ENCODE measurements at places on chromosomes 1 and 21. TPM values are rescaled to one million over a fixed set of nuclear protein-coding genes. Genes with fewer than 3 reads are reported as not detected.
A peak's percentile ranks its signal among the peaks of the same experiment; 100 is the strongest.

DNA sequence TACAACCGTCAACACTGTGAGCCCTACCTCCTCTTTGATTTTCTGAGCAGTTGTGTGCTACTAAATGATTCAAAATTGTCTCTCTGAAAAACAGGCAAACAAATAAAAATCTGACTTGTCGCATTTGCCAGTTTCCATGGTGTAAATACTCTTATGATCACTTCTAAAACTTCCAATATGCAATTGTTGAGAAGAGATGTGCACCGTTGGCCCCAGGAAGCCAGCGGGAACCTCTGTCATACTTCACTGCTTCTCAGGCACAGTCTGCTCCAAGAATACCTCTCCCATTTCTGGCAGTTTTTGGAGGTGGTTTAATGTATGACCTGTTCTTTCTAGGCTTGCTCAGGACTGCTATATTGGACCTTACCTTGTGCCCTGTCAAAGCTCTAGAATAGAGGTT is 196.0 kb upstream of the NCAM2 start:
- no peaks in the 10 kb centered on the region for H3K27me3 ChIP-seq
- no peak overlapping the region for H3K27ac ChIP-seq
- peaks cover 5% of the 10 kb centered on the region for H3K36me3 ChIP-seq
- DNase-seq: no peak
- no peaks in the 10 kb centered on the region for H3K4me1 ChIP-seq

DNA sequence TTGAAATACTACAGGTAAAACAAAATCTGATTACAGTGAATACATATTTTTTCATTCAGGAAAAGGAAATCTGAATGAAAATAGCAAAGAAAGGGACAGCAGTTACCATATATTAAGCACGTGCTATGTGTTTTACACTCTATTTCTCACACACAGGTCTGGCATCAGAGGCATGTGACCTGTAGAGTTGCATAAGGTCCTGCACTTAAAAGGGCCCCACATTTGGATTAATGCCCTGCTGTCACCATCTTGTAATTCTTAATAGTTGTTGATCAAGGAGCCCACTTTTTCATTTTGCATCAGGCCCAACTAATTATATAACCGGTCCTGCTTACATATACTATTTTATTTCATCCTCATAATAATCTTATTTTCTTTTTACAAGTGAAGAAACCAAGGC is 125.8 kb downstream of the LRRC40 start:
- no peak for DNase-seq
- H3K27ac ChIP-seq: no peak overlapping the region
- no peaks in the 10 kb centered on the region for H3K27me3 ChIP-seq
- no peak overlapping the region for H3K4me3 ChIP-seq
- no peaks in the 10 kb centered on the region for H3K4me1 ChIP-seq

DNA sequence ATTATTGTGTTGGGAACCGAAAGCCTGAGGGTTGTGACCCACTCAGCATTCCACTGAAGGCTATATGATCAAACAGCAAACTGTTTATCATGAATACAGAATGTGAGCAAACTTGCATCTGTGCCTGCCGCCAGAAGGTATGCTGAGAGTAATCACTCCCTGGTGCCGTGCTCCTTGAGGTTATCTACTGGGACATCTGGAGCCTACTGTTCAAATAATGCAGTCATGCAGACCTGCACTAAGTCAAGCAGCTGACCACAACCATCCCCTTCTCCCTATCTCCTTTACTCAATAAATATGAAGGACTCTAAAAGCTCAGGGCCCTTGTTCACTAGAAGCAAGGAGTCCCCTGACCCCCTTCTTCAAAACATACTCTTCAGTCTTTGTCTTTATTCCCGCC is 13.5 kb downstream of the GSTM5 start:
- no peaks in the 10 kb centered on the region for H3K27me3 ChIP-seq
- no peak for DNase-seq
- H3K36me3 ChIP-seq: peaks cover 5% of the 10 kb centered on the region

LAMC1 gene
- total RNA-seq: 96.2 TPM

TMPRSS15 gene
- not detected for total RNA-seq

DNA sequence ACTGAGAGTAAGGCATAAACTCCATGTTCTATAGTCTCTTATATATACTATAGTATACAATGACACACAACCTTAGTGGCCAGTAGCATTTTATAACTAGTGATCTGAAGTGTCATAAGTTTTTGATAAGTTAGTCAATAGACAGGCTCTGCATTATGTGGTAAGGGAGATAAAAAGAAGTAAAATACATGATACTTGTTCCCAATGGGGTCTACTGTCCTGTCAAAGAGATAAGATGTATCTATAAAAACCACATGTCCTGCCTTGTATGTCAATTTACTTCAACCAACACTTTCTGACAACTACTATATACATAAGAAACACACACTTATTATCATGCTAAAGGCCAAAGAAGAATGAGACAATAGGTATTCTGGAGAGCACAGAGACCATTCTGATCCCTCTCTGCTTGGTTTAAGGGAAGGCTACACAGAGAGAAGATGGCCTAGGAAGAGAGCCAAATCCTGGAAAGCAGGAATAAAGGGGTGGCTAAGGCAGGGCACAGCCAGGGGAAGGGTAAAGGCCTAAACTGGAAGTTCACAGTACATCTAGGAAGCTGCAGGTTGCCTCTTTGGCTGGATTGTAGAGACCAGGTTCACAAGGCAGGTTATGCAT is 91.4 kb downstream of the LYST start:
- no peaks in the 10 kb centered on the region for H3K36me3 ChIP-seq
- no peak overlapping the region for H3K27ac ChIP-seq
- no peaks in the 10 kb centered on the region for H3K27me3 ChIP-seq
- DNase-seq: no peak
- H3K4me1 ChIP-seq: no peaks in the 10 kb centered on the region

- no peaks in the 10 kb centered on the region for H3K36me3 ChIP-seq
- H3K27me3 ChIP-seq: no peaks in the 10 kb centered on the region
- DNase-seq: no peak
- no peaks in the 10 kb centered on the region for H3K4me1 ChIP-seq
Observed at GRCh38 chr1:188281921-188282320, 1453.2 kb downstream of the PLA2G4A start.

OR2T27 gene
- total RNA-seq: not detected

GRCh38 chr1:28437264-28437923 is 67.9 kb downstream of the PHACTR4 start:
- no peak overlapping the region for H3K27ac ChIP-seq
- H3K27me3 ChIP-seq: no peaks in the 10 kb centered on the region
- H3K4me1 ChIP-seq: no peaks in the 10 kb centered on the region
- DNase-seq: no peak
- peaks cover 8% of the 10 kb centered on the region for H3K36me3 ChIP-seq

- H3K4me3 ChIP-seq: no peak overlapping the region
- no peak overlapping the region for H3K27ac ChIP-seq
- no peaks in the 10 kb centered on the region for H3K27me3 ChIP-seq
- no peaks in the 10 kb centered on the region for H3K4me1 ChIP-seq
- H3K36me3 ChIP-seq: no peaks in the 10 kb centered on the region
Observed at GRCh38 chr1:239600588-239600987, 214.2 kb downstream of the CHRM3 start.

- no peaks in the 10 kb centered on the region for H3K4me1 ChIP-seq
- H3K4me3 ChIP-seq: no peak overlapping the region
- peak; percentile 47 for DNase-seq
- no peaks in the 10 kb centered on the region for H3K36me3 ChIP-seq
- no peaks in the 10 kb centered on the region for H3K27me3 ChIP-seq
- H3K27ac ChIP-seq: no peak overlapping the region
Observed at GRCh38 chr1:217924924-217925323, 293.8 kb downstream of the SPATA17 start.

DNA sequence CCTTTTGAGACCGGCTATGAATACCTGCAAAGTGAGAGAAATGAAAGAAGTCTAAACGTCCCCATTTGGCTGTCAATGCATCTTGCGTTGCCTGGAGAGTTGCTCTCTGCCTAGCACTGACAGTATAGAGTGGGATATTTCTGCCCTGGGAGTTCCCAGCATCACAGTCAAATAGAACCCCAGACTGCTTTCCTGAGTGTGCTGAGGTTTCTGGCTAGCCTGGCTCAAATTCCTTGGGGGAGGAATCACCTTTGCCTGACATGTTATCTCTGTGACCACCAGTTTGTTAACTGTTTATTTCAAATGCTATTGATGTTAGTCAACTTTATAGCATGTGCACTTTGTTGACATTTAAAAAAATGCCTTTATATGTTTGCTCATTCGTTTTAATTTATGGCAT is 212.0 kb upstream of the FAM78B start:
- H3K27ac ChIP-seq: no peak overlapping the region
- no peak overlapping the region for H3K4me3 ChIP-seq
- no peaks in the 10 kb centered on the region for H3K27me3 ChIP-seq
- H3K4me1 ChIP-seq: 0 out of 2 replicates have a peak, but pooled peaks cover 2% of the 10 kb centered on the region
- no peak for DNase-seq

DNA sequence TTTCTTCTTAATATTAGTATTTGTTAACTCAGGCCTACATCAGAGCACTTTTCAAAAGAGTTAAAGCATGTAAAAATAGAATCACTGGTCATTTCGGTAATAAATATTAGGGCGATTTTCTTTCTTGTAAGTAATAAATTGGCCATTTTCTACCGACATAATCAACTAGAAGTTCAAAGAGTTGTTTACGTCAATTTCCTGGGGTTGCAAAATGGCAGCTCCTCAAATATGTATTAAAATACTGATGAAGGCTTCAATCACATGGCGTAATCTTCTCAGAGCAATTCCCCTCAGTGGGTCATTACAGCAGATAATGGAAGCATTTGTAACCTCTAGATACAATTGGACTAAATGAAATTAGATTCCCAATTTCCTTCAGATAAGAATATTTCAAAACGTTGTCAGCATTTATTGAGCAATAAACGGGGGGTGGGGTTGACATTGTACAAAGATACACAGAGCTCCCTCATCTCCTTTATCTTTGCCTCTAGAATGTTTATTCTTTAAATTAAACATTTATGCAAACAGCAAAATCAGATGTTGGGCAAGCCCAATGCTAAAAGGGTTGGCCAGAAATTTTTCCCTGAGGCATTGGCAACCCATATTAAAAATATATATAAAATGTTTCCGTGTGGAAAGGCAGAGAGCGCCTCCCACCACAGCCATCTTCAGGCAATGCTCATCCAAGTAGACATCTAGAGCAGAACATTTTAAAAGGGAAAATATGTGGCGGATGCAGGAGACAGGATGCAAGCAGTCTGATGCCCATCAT is 240.6 kb downstream of the NCAM2 start:
- no peaks in the 10 kb centered on the region for H3K36me3 ChIP-seq
- no peak overlapping the region for H3K27ac ChIP-seq
- H3K4me1 ChIP-seq: no peaks in the 10 kb centered on the region
- no peak overlapping the region for H3K4me3 ChIP-seq
- H3K27me3 ChIP-seq: no peaks in the 10 kb centered on the region

DNA sequence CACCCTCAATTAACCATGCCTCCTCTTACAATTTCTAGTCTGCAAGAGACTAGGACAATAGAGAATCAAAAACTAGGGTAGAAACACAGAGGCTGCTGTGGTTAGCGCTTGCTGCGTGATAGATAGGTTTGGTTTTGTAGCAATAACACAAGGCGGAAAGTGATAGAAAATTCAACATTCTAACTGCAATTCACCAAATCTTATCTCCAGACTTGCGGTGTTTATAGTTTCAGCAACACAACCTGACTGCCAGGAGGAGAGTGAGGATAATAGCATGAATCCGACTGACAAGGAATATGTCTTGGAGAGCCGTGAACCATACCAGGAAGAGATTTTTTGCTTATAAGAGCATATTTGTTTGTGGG is 30.7 kb upstream of the IFNAR2 start:
- no peaks in the 10 kb centered on the region for H3K27me3 ChIP-seq
- H3K4me3 ChIP-seq: no peak overlapping the region
- no peaks in the 10 kb centered on the region for H3K4me1 ChIP-seq

- H3K27ac ChIP-seq: no peak overlapping the region
- no peak overlapping the region for H3K4me3 ChIP-seq
- peaks cover 1% of the 10 kb centered on the region for H3K36me3 ChIP-seq
- DNase-seq: no peak
- H3K27me3 ChIP-seq: no peaks in the 10 kb centered on the region
Observed at GRCh38 chr1:219209578-219209977, 35.9 kb downstream of the LYPLAL1 start.

GRCh38 chr1:229880271-229881170 is 186.5 kb upstream of the GALNT2 start:
- H3K27ac ChIP-seq: no peak overlapping the region
- H3K4me3 ChIP-seq: no peak overlapping the region
- no peaks in the 10 kb centered on the region for H3K36me3 ChIP-seq
- no peaks in the 10 kb centered on the region for H3K4me1 ChIP-seq
- no peaks in the 10 kb centered on the region for H3K27me3 ChIP-seq

BRWD1 gene
- 48.4 TPM for total RNA-seq

BEND5 gene
- 5.6 TPM for total RNA-seq

TSPAN1 gene
- not detected for total RNA-seq

OR2L5 gene
- not detected for total RNA-seq

DNA sequence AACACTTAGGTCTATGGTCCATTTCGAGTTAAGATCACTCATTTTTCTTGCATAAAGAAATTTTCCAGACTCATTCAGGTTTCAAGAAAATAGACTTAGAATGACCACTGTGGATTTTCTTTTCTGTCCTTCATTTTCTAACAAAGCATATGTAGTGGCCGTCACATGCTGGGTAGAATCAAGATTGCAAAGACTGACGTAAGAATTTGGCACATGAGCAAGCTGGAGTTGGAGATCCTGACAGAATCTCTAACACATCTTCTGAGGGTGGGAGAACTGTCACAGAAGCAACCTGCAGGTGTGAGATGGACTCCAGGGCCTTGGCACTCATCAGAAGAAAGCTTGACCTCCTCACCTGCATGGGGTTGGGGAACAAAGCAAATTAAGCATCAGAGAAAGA is 28.6 kb downstream of the KIF26B start:
- H3K27me3 ChIP-seq: no peaks in the 10 kb centered on the region
- no peaks in the 10 kb centered on the region for H3K36me3 ChIP-seq
- no peak overlapping the region for H3K27ac ChIP-seq
- no peak overlapping the region for H3K4me3 ChIP-seq
- no peak for DNase-seq

GRCh38 chr1:54342742-54343687 is 63.2 kb downstream of the SSBP3 start:
- DNase-seq: no peak
- H3K4me3 ChIP-seq: peak overlapping the region; percentile 39
- H3K27ac ChIP-seq: no peak overlapping the region
- H3K27me3 ChIP-seq: no peaks in the 10 kb centered on the region

GRCh38 chr1:44807364-44808062 is 362 bp upstream of the DYNLT4 start:
- no peaks in the 10 kb centered on the region for H3K27me3 ChIP-seq
- H3K4me1 ChIP-seq: peaks cover 10% of the 10 kb centered on the region
- peak overlapping the region; percentile 85 for H3K27ac ChIP-seq
- H3K36me3 ChIP-seq: peaks cover 26% of the 10 kb centered on the region
- peak overlapping the region; percentile 58 for H3K4me3 ChIP-seq
- peak; percentile 97 for DNase-seq

PM20D1 gene
- not detected for total RNA-seq

- H3K27ac ChIP-seq: no peak overlapping the region
- no peak overlapping the region for H3K4me3 ChIP-seq
- H3K4me1 ChIP-seq: no peaks in the 10 kb centered on the region
- DNase-seq: no peak
Observed at GRCh38 chr1:218643926-218644325, 298.8 kb downstream of the TGFB2 start.

SFN gene
- 3.8 TPM for total RNA-seq

KCNJ10 gene
- total RNA-seq: 0.44 TPM

All from H9 (cell line).